ENCODE measurements at places on chromosomes 2 and 18.

GRCh38 chr2:15853903-15854302, 86.4 kb upstream of the MYCN start:
- DNase-seq = no peak

DNA sequence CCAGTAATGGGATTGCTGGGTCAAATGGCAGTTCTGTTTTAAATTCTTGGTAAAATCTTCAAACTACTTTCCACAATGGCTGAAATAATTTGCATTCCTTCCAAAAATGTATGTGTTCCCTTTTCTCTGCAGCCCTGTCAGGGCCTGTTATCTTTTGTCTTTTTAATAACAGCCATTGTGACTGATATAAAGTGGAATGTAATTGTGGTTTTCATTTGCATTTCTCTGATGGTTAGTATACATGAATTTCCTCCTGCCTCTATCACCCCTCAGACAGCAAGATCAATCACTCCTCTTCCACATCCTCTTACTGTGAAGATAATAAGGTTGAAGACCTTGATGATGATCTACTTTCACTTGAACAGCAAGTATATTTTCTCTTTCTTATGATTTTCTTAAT, 304.8 kb upstream of the FSIP2 start:
- DNase-seq = no peak

DNA sequence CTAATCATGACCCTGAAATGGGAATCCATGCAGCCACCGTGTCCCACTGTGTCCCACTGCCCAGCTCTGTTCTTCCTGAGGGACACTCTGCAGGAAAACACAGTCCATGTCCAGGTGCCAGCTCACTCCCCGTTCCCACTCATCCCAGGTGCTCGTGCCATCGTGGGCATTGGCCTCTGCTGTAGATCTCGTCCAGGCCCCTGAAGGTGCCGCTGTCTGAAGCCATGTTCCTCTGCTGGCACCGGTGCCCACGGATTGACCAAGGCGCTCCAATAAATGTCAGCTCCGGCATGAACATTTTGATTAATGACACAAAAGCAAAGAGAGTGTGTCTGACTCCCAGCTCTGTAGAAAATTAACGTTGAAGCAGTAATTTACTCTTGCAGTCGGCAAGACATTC, 280.1 kb upstream of the SALL3 start:
- DNase-seq = no peak

DNA sequence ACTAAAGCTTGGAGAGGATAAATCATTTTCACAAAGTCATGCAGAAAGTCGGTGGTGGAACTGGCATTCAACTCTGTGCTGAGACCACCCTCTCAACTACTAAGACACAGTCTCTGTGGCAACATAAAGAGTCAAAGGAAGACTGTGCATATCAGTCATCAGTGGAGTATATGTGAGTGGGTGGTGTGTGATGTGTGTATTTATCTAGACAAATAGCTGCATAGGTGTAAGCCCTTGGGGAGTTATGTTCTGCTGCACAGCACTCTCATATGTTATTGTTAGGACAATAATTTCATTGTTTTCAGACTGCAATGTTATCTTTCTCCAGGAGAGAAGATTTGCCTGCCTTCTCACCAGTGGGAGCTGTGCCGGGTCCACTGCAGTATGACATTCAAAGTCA, 186.3 kb upstream of the HNRNPA3 start:
- DNase-seq = no peak

GRCh38 chr2:69036926-69037325, 23.9 kb downstream of the ANTXR1 start:
- DNase-seq = no peak

- no peak for DNase-seq
Measured at GRCh38 chr2:9032121-9032520, 28.6 kb upstream of the MBOAT2 start.

DNA sequence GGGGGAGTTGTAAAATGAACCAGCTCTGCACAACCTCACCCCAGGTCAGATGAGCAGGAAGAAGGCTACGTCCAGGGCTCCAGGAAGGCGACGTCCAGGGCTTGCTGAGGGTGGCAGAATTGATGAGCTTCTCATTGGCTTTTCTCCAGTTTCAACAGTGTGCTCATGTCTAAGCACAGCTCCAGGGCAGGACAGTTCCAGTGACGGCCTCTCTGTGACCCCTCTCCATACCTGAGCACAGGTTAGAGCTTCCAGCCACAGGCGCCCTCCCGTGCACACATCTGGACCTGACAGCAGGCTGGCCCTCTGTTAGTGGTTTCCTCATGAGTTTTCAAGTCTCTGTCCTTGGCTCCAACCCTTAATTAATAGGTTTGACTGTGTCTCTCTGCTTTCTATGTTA, 327.6 kb downstream of the ZNF516 start:
- DNase-seq = no peak

GRCh38 chr2:187093771-187094412, 244.9 kb upstream of the ZSWIM2 start:
- no peak for DNase-seq

DNA sequence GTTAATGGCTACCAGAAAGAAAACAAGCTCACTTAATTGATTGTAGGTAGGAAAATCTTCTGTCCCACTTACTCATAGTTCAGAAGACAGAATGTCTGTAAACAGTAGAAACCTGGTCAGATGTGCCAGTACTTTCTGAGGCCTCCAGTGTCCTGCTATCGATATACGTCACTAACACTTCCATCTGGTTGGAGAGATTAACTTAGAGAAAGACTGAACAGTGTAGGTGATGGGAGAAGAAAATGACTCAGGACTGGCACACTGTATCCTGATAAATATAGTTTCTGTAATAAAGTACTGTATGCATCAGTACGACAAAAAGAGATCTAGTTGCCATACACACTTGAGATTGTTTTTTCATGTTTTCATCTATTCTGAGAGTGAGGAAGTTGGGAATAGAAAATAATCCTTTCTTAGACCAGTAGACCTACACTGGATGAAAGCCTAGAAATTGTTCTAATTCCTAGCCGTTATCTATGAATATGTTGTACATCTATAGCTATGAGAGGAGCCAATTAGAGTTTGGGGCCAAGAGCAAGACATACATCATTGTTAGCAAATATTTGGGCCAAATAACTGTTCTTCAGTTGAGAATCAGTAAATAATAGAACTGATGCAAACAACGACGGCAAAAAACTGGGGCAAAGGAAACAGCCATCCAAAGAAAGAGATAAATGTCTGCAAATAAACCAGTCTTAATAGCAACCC, 105.9 kb downstream of the NAT8 start:
- no peak for DNase-seq

DNA sequence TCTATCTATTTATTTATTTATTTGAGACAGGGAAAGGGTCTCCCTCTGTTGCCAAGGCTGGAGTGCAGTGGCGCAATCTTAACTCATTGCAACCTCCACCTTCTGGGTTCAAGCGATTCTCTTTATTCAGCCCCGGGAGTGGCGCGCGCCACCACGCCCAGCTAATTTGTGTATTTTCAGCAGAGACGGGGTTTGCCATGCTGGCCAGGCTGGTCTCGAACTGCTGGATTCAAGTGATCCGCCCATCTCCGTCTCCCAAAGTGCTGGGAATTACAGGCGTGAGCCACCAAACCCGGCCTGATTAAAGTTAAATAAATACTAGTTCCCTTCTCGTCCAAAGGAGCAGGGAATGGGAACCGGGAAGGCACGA, 4.2 kb upstream of the CTDSP1 start:
- DNase-seq = no peak

- DNase-seq = no peak
Measured at GRCh38 chr2:125324273-125324672, 1299.2 kb downstream of the CNTNAP5 start.

GRCh38 chr18:36572135-36572856, 256.5 kb downstream of the TPGS2 start:
- no peak for DNase-seq

- DNase-seq = no peak
Measured at GRCh38 chr2:60075048-60075447, 478.4 kb downstream of the BCL11A start.

- no peak for DNase-seq
Measured at GRCh38 chr18:72342933-72343332, 201.2 kb downstream of the CBLN2 start.

- DNase-seq = no peak
Measured at GRCh38 chr2:97935719-97936161, 60.0 kb downstream of the TMEM131 start.

GRCh38 chr2:240178564-240178963, 38.1 kb upstream of the OTOS start:
- no peak for DNase-seq

- no peak for DNase-seq
Measured at GRCh38 chr18:79396431-79397246, 909 bp downstream of the NFATC1 start.

DNA sequence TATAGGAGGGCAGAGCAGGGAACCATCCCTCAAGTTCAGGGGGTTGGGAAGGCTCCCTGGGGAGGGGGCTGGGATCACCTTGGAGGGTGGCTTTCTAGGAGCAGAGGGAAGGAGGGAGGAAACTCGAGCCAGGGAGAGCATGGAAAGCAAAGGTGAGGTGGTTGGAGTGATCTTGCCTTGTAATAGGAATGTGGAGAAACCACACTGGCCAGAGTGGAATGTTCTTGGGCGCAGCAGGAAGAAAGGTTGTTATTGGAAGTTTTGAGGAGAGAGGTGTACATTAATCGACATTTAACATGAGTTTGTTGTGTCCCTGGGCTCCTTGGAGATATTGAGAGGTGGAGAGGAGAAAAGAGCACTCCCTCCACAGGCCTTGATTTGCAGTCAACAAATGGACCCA, 272.2 kb downstream of the PRKCE start:
- no peak for DNase-seq

GRCh38 chr18:69949538-69949936, 1.9 kb upstream of the CD226 start:
- no peak for DNase-seq

GRCh38 chr2:64295326-64296139, 151.3 kb upstream of the PELI1 start:
- no peak for DNase-seq

DNA sequence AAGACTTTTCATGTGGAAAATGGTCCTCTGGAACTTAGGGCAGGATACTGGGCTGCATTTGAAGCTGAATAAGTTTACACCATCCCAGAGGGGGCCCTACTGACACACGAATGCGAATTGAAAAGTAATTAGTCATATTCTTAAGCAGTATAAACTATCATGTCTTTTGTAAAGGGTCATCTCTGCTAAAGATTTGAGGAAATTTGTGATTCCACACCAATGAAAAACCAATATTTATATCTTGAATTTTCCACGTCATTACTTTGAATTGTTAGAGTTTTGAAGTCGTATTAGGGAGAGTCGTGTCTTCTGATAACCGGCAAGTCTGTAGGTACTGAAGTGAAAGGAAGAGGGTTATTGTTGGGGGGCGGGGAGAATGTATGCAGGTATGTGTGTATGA, 4.1 kb upstream of the OTX1 start:
- DNase-seq = no peak

- DNase-seq = no peak
Measured at GRCh38 chr18:57015451-57015850, 131.4 kb upstream of the BOD1L2 start.

DNA sequence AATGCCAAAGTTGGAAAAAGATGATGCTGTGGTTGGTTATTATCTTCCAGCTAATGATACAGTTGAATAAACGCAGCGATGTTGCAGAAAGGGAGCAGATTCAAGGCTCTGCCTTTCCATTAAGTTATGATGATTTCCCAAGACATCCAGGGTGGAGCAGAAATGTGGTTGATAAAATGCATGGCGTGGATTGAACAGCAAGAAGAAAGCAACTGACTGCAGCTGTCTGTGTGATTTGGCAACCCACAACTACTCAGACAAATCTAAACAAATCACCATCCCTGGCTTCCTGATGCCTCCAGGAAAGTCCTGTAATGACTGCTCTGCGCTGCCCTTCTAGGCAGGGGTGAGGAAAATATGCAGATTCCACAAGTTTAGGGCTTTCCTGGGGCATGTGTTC, 166.3 kb downstream of the NRP2 start:
- no peak for DNase-seq

- DNase-seq = no peak
Measured at GRCh38 chr2:219058541-219059374, 2.0 kb downstream of the IHH start.

DNA sequence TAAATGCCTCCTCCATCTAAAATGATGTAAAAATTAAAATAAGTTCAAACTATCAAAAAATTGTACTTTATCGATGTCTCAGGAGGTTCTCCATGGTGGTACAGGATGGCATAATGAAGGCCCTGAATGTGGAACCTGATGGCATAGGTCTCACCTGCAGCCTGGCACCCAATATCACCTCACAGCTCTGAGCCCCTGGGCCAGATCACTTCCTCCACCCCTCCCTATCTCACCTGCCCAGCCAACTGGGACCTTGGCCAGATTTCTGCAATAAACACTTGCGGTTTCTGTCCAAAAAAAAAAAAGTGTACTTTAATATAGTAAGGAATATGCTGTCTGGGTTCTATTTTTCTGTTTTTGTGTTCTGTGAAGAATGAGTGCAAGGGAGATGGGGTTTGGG, 6.7 kb upstream of the RBM45 start:
- DNase-seq = no peak

DNA sequence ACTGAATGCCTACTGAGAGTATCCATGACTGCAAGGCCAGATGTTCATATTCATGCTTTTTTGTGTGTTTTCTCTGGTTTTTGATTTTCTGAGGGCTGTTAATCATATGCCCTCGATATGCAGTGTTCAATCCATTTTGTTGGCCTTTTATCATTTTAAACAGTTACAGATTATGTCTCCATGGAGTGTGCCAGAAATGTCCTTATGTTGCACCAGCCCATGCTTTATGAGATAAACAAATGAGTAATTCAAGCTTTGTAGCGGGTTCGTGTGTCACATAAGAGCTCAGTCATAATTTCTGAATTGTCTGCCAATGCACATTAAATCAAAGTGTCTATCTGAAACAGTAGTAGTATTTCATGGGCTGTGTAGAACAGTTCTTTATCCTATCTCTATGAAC, 583.0 kb downstream of the THSD7B start:
- DNase-seq = no peak

DNA sequence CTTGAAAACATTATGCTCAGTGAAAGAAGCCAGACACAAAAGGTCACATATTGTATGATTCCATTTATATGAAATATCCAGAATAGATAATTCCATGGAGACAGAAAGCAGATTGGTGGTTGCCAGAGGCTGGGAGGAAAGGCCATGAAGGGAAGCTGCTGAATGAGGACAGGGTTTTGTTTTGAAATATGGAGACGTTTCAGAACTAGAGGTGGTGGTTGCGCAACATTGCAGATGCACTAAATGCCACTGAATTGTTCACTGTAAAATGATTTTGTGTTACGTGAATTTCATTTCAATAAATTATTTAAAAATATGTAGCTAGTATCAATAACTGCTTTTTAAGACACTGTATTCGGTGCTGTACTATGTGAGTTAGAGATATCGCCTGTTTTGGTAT, 101.7 kb upstream of the ZNF236 start:
- no peak for DNase-seq

GRCh38 chr2:189096769-189097447, 82.7 kb downstream of the COL5A2 start:
- no peak for DNase-seq

DNA sequence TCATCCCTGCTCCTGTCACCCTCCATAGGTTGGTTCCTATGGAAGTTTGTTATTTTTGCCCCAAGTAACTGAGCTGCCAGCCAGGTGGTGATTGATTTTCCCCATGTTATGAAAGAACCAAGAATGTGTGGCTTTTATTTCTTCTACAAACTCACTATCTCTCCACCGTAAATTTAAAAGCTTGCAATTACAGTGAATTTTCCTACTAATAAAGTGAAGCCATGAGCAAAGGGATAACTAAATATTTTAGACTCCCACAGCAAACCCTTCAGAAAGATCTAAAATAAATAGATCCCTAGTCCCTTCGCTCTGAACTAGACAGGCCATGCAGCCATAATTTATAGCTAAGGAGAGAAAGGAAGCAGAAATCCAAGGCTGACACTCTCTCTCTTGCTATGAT, 6.2 kb upstream of the KIAA2012 start:
- DNase-seq = no peak

Measured in stimulated activated CD8-positive, alpha-beta memory T cell treated with anti-CD3 and anti-CD28 coated beads, Interleukin-4, amount 100 ng/mL, for 1 hour (primary cell).